ENCODE measurements at places on chromosomes 5 and 9.

GRCh38 chr5:72815580-72816283 is 729 bp upstream of the TNPO1 start:
- no peak for DNase-seq

DNA sequence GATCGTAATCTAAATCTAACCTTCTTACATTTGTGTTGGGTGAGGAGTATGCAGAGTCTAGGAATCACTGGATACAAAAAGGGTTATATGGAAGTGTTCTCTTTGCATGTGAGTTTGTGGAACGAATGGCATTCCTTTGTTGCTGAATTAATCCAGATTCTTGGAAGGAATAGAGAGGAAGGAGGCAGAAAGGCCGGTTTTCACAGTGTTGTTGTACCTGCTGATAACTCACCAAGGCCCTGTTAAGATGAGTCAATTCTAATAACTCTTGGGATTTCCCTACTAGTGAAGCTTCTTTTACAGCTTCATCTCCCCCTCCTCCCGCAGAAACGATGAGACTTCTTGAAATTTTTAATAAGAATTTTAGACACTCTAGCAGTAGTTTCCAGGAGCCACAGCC is 84.0 kb downstream of the ZSWIM6 start:
- peak; percentile 45 for DNase-seq

DNA sequence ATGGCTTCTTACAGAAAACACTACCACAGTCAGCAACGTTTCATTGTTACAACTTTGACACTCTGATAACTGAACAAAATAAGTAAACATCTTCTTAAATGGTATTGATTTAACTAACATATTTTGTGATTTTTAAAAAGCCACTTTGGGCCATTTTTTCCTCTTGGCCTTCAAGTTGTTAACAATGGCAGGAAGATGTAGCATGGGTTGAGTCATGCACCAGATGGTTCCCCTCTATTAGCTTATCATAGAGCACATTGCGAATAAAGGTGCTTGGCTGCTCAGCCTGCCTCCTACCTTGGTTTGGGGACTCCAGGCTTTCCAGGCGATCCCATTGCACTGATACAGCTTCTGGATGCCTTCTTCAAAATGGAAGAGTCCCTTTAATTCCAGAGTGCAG is 24.1 kb upstream of the CER1 start:
- DNase-seq = no peak

- DNase-seq = no peak
Measured at GRCh38 chr5:142427015-142427364, 102.2 kb upstream of the SPRY4 start.

DNA sequence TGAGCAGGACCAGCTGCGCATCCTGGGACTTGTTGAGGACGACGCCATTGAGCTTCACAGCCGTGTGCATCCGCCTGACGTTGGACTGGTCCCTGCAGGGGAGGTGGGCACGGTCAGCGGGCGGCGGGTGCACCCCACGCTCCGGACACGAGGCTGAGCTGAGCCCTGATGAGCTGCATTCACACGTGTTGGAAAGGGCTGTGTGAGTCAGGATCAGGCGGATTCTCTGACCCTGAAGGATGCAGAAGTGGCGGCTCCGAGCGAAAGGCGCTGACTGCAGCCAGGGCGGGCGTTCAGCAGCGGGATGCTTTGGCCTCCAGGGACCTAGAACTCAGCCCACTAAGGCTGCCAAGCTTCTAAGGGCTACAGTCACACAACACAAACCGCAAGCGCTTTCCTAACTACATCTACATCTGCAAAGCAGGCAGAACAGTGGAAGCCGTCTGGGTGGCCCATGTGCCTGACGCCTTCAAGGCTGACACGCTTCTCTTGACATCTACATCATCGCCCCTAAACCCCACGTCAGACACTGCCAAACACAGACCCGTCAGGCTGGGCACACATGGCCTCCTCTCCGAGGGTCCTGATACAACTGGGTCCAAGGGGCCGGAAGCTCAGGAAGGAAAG is 44.9 kb downstream of the NKD2 start:
- no peak for DNase-seq

DNA sequence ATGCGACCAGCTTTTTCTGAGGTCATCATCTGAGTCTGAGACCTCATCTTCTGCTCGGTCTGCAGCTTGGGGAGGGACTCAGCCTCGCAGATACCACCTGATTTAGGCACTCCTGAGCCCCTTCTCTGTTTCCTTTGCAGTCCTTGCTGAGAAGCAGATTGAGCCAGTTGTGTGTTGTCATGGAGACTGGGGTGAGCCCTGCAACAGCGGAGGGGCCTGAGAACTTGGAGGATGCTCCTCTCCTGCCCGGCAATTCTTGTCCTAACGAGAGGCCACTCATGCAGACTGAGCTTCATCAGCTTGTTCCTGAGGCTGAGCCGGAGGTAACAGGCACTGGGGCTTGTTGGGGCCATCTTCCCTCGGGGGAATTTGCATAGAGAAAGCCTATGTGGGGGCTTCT is 19.2 kb downstream of the TEX53 start:
- no peak for DNase-seq

GRCh38 chr9:93128011-93128714 is 5.9 kb downstream of the NINJ1 start:
- DNase-seq = no peak

DNA sequence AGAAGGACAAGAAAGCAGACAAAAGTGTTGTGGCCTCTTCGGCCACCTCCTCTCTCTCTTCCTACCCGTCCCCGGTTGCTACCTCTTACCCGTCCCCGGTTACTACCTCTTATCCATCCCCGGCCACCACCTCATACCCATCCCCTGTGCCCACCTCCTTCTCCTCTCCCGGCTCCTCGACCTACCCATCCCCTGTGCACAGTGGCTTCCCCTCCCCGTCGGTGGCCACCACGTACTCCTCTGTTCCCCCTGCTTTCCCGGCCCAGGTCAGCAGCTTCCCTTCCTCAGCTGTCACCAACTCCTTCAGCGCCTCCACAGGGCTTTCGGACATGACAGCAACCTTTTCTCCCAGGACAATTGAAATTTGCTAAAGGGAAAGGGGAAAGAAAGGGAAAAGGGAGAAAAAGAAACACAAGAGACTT is 2.4 kb downstream of the EGR1 start:
- DNase-seq = no peak

DNA sequence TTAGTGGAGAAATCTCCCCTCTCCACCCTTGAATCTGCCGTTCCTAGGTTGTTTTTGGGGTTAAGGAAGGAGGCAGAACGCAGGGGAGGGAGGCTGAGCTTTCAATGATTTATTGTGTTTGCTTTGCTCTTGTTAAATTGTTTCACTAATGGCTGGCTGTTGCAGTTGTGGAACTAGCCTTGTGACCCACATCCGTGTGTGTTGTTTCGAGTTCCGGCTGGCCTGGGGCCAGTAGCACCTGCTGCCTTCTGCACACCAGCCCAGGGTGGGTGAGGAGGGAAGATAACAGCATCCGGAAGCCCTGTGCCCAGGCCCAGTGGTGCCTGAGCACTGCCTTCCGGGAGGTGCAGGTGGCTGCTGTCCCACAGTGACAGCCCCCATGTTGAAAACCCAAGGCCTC is 3.6 kb downstream of the ERGIC1 start:
- DNase-seq = no peak

GRCh38 chr5:62214701-62215100 is 91.3 kb upstream of the KIF2A start:
- peak; percentile 34 for DNase-seq

DNA sequence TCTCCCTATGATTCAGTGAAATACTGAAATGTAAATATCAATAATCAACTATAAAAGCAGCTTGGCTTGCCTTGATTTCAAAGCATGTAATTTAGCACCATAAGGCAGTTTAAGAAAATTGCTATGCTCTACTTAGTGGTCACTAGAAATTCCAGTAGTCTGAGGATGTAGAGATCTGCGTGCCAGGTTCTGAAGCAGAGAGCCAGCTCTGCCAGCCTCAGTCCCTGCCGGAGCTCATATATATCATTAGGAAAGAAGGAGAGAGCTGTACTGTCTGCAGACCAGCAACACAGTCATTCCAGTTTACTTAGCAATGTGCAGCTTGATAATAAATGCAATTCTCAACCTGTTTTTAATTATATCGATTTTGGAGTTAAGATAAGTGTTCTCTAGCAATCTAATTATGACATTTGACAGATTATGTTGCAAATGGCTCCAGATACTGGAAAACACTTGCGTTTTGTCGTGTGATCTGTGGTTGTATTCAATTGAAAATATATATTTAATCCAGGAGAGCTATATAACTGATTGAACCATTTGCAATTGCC is 540.5 kb downstream of the CTNND2 start:
- DNase-seq = no peak

All from iris pigment epithelial cell (primary cell).